Lower lobe of right lung (tissue), 2 donors: ENCODE measurements at places on chromosomes 13 and 19.

DNA sequence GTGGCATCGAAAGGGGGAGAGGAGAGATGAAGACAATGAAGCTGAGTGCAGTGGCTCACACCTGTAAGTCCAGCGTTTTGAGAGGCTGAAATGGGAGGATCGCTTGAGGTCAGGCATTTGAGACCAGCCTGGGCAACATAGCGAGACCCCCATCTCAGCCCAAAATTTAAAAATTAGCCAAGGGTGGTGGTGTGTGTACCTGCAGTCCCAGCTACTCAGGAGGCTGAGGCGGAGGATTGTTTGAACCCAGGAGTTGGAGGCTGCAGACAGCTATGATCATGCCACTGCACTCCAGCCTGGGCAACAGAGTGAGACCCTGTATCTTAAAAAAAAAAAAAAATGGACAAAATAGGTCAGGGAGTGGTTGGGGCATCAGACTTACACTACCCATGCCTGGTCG is 7.6 kb downstream of the RDH8 start:
- no peaks in the 10 kb centered on the region for H3K27me3 ChIP-seq
- no peaks in the 10 kb centered on the region for H3K36me3 ChIP-seq
- H3K27ac ChIP-seq, result no peak overlapping the region
- no peak overlapping the region for H3K4me3 ChIP-seq

- no peaks in the 10 kb centered on the region for H3K4me1 ChIP-seq
- H3K27me3 ChIP-seq, result no peaks in the 10 kb centered on the region
- no peak overlapping the region for H3K4me3 ChIP-seq
- no peaks in the 10 kb centered on the region for H3K36me3 ChIP-seq
Measured at GRCh38 chr13:104318121-104318520, 1251.9 kb upstream of the SLC10A2 start.

GRCh38 chr19:7830272-7830771 is 304 bp downstream of the EVI5L start:
- H3K27me3 ChIP-seq, result no peaks in the 10 kb centered on the region
- H3K4me1 ChIP-seq, result peaks cover 30% of the 10 kb centered on the region
- peak overlapping the region; percentile 66 for H3K4me3 ChIP-seq

DNA sequence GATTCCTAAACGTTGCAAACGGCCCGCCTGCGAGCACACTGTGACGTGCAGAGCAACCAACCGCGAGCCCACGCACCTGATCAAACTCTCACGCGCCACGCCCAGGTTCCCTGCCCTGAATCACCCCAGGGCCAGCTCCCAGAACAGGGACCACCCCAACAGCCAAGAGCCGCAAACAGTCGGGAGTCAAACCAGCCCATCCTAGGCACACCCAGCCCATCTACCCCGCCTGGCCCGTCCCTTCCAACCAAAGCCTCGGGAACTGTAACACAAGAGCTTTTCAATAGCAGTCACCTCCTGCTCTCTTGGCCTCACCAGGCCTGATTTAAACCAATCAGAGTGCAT is 8.9 kb downstream of the PIP5K1C start:
- peak; percentile 42 for DNase-seq
- peaks cover 29% of the 10 kb centered on the region for H3K4me1 ChIP-seq
- no peak overlapping the region for H3K27ac ChIP-seq
- no peaks in the 10 kb centered on the region for H3K27me3 ChIP-seq
- H3K4me3 ChIP-seq, result no peak overlapping the region

DNA sequence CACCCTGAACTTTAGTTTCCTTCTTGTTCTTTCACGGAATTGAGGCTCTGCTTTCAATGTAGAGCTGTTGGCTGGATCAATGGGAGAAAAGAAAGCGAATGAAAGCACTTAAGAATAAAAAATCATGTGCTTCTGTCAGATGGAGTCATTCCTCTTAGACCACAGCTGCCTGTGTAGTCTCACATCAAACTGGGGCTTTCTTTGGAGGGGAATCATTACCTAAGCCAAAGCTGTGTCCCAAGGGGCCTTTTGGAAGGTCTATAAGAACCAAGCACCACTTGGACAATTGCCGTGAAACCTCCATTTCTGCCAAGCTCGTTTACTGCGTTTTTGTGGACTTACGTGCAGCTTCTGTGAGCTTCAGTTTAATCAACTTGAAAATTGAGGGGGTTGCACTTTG is 44.2 kb upstream of the RNF113B start:
- peaks cover 41% of the 10 kb centered on the region for H3K4me1 ChIP-seq
- no peaks in the 10 kb centered on the region for H3K36me3 ChIP-seq
